ENCODE measurements at places on chromosomes 6 and 20.

GRCh38 chr6:129795261-129795660 lies 65.9 kb downstream of the TMEM244 start:
- no peak for DNase-seq

DNA sequence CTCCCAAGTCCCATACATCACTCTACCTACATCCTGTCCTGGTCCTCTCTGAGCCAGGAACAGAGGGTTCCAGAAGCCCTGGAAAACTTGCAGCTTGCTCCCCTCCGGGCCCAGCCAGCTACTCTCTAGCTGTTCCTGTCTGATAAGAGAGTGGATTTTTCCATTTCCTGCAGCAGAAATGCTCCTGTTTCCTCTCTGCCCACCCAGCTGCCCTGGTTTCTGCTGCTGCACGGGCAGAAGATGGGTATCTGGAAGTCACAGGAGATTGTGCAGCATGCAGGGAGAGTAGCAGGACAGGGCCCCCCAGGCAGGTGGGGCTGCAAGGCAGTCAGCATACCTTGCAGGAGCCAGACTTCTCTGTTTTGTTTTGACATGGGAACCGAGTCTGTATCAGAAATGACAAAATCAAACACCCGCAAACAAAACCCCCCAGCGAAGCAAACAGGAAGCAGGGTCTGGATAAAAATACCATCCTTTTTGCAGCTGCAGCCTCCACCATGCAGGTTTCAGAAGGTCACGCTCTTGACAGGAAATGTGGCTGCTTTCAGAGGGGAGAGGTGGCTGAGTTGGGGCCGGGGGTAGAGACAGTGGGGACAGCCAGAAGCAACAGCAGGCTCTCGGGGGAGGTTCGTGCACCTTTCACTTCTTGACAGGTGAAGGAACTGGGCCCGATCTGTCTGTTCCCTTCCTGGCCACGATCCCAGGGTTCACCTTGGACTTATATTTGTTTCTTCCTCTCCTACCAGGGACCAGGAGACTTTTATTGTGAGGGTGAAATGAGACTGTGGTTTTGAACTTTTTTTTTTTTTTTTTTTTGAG lies 50.8 kb upstream of the FAM83D start:
- DNase-seq = peak; percentile 93

GRCh38 chr6:84093441-84094435 lies 60.2 kb downstream of the MRAP2 start:
- no peak for DNase-seq

DNA sequence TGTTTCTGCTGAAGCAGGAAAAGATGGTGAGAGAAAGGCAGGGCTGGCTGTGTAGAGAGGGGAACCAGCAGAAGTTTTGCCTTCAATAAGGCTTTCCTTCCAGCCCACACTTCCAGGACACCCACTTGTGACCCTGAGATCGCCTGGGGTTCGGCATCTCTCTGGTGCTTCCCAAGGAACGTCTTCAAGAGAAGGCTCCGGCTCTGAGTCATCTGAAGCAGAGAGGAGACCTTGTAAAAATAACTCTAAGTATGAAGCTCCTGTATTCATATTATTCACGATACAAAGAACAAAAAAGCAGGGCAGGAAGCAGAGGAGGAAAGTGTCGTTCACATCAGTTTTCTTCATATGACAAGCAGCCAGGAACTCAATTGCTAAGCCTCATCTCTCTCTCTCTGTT lies 95.4 kb upstream of the MRPS10 start:
- no peak for DNase-seq

- peak; percentile 9 for DNase-seq
These were observed 47.5 kb upstream of the CHRNA4 start for GRCh38 chr20:63408684-63409046.

GRCh38 chr6:81763968-81764367 lies 11.5 kb upstream of the TENT5A start:
- DNase-seq = no peak

DNA sequence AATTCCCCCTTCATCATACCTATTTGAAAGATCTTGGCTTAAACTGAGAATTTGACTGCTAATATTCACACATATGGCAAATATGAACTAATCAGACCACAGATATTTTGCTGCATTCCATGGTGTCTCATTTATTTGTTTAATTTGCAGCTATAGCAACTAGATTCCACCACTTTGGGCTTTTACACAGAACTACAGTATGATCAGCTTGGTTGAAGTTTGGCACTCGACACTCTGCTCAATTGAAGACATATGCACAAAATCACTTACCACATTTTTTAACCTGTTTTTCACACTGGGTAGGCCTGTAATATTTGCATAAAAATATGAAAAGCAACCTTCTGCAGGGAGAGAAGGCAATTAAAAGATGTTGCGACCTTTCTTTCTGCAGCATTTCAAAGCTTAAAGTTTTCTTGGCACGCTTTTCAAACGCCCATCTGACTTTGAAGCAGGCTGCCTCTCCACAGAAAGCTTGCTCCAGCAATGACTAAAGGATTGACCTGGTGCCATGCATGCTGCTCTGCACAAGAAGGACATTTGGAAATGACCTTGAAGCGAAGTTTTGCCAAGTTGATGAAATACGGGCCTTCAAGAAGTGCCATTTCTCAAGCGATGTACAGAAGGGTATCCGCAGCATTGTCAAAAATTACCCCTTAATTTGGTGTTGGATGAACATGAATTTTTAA lies 126.7 kb downstream of the AIG1 start:
- no peak for DNase-seq

- DNase-seq = no peak
These were observed 42.3 kb upstream of the NAA20 start for GRCh38 chr20:19974630-19975435.

- DNase-seq = no peak
These were observed 135.1 kb upstream of the COL21A1 start for GRCh38 chr6:56382416-56382940.

DNA sequence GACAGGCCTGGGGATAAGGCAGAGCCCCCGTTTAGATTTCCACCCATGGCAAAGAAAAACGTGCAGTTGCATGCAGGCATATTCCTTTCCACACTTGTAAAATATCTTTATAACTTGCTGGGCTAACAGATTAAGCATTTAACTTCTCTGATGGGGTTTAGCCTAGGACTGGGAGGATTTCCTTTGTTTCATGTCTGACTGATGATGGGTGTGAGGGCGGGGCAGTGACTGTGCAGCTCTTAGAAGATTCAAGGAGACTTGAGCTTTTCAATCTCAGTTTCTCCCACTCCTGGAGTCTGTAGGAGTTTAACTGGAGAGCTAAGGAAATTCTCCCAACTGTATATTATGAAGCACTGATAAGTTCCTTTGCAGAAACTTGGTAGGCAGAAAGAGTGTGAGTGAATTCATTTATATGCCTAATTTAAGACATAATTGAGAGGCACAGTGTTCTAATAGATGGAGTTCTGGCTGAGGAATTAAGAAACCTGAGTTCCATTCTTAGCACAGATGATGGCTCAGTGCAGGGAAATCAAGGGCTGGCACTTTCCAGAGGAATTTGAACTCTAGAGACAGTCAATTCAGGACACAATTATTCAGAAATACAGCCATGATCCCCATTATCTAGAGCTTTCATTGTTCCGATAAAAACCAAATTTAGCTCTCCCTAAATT lies 214.6 kb upstream of the CNR1 start:
- DNase-seq = no peak

- no peak for DNase-seq
These were observed 977 bp downstream of the MEI4 start for GRCh38 chr6:77653816-77654215.

GRCh38 chr6:84273048-84273809 lies 45.8 kb upstream of the CEP162 start:
- no peak for DNase-seq

DNA sequence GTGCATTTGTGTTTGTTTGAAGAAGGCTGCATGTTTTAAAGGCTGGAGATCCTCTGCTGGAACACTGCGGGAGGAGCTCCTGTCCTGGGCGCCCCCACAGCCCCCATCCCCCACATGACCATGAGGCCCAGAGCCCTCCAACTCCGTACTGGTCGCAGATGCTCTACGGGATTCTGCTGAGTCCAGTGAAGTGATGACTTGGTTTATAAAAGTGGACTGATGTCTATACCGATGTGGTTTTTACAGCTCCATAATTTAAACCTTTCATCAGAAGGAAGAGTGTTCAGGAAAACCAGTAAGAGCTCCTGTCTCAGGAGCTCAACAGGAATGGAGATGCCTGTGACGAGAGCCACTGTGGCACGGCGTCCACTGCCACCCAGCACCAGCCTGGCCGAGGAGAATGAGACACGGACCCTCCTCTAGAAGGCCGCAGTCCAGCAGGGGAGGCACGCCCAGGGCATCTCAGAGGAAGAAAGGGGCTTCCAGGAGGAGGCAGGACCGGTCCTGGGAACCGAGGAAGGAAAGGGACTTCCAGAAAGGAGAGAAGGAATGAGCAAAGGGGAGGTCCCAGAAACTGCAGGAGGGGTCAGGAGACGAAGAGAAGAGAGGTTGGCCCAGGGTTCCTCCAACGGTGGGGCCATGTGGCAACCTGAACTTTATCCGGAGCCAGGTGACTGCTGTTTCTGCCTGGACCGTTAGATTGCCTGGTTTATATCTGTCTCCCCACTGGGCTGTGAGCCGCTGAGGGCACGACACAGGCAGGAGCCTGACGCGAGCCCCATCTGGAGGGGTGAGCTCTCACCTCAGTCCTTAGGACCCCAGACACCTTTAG lies 26.9 kb downstream of the BFSP1 start:
- peak; percentile 23 for DNase-seq

DNA sequence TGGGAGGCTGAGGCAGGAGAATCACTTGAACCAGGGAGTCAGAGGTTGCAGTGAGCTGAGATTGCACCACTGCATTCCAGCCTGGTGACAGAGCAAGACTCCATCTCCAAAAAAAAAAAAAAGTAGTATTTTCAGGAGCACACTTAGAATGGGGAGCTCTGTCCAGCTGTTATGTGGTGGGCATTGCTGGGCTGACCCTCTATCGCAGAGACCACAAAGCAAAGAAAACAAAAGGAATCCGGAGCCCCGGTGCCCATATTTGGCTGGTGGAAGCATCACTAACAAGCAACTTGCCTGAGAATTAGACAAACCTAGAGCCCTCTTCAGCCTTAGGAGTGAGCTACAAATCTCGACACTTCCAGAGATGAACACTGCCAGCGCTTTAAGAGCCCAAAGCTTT lies 137.3 kb upstream of the GPR6 start:
- DNase-seq = no peak

GRCh38 chr20:4962241-4962855 lies 39.0 kb downstream of the SLC23A2 start:
- DNase-seq = peak; percentile 62

DNA sequence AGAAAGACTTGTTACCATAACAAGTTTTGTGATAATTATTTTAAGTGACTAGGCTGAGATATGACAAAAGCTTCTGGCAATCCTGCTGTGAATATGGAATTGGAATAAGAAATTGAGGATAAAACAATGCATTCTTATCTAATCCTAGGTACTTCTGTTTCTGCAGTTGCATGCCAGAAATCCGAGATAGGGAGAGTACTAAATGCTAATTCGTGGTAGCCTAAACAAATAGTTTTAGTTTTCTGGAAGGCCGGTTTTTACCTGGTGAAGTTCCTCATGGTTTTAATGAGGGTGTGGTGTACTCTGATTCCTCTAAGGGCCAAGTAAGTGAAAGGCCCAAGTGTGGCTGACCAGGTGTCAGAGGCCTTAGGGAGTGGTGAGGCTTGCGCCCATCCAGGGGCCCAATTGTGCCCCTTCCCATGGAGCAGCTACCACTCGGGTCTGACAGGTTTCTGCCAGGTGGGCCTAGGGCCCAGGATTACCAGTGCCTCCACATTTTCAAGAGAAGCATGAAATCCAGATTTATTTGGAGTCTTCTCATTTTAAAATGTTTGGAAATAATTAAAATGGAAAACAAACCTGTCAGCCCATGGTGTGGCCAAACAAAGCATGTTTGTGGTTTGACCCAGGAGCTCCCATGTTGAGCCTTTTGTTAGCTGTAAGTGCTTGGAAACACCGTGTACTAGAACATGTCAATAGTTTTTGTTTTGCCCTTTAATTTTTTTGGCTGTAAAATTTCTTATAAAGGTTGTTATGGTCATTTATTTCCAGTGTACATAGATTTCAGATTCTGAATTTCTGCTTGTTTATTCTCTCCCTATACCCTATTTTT lies 6.6 kb downstream of the PLCB4 start:
- DNase-seq = no peak

DNA sequence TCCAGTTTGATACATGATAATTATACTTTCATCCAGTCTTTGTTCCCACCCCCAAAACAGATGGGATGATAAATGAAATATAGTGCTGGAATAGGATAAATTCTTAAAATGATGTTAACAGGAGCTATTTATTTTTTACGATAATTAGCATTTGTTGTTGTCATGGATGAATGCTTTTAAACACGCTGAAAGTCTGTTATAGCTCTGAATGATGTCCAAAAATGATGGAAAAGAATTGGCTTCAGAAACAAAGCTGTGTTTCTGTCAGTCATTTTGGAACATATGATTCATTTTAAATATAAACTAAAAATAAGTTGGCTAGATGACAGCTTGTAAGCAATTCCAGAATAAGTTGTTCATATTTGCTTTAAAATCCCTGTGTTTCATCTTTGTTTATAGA lies 237.4 kb downstream of the GRIK2 start:
- DNase-seq = no peak

DNA sequence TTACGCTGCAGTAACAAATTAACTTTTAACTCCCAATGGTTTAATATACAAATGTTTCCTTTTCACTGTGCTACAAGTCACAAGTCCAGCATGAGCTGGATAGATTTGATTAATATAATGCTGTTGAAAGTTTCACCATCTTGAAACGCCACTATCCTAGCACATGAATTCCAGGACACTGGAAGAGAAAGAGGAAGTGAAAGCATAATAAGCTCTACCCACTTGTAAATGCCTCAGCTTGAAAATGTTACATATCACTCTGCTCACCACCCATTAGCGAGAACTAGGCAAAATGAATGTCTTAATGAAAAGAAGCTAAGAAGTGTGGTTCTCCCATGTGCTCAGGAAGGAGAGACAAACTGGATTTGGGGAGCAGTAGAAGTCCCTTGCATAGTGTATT lies 46.9 kb downstream of the PCSK2 start:
- no peak for DNase-seq

DNA sequence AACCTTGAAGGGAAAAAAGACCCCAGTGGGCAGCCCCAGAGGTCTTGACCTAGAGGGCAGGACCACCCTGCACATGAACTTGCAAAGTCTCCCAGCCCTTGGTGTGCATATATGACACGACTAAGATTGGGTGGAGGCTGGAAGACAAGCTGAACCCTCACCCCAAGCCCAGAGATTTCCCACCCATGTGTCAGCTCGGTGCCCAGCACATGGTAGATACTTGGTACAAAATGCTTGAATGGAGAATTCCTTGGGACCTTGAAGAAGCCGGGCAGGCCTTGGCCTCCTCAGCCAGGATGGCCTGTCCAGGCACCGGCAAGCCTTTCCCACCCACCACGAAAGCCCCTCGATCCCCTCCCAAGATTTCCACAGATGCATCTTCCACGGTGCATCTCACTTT lies 50.6 kb downstream of the BPIFB1 start:
- no peak for DNase-seq

- DNase-seq = no peak
These were observed 117.5 kb upstream of the SAMD5 start for GRCh38 chr6:147390909-147391536.

DNA sequence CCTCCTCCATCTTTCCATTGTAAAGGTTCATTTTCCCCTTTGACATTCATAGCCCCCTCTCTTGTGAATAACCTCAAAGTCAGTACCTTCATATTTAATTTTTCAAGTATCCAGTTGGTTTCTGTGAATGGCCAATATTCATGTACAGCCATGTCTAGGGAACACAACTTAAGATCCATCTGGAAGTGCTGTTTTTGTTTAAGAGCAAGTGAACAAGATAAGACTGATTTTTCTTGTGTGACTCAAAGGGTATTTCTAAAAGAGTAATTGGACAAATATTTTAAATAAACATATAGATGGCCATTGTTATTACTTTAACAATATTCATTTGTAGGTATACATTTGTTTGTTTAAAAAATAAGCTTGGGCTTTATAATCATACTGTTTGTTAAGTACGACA lies 92.9 kb downstream of the RTN4IP1 start:
- DNase-seq = no peak
